CD4-positive, alpha-beta T cell treated with Interleukin-4 for 4 hours (primary cell): ENCODE measurements at places on chromosomes 2 and 18.

- DNase-seq: no peak
These were observed 36.0 kb downstream of the WDFY1 start for GRCh38 chr2:223909001-223909741.

DNA sequence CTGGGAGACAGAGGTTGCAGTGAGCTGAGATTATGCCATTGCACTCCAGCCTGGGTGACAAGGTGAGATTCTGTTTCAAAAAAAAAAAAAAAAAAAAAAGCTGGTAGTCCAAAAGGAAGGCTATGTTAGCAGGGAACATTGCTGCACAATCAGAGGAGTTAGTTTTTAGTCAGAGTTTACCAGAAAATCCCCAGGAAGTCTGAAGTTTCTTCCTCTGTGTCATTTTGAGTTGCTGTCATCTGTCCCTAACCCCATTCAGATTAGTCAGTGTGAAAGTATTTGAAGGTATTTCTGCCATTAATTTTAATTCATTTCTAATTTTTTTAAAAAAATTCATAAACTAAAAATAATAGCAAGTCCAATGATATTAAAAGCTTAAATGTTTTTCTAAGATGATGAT is 33.5 kb upstream of the CERS6 start:
- DNase-seq: no peak

DNA sequence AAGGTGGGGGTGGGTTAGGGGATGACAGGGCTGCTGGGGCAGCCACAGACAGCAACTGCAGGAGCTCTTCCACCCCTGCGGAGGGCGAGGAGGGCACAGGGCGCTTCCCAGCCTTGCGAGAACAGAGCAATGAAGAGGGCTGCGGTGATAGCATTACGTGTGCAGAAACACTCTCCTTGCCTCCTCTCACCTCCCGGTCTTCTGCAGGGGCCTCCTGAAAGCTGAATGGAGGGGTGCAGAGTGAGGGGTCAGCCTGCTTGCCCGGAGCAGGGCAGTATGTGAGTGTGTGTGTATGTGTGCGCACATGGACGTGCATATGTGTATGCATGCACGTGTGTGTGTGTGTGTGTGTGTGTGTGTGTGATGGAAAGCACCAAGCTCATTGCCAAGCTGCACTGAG is 29.5 kb upstream of the IL1R2 start:
- DNase-seq: no peak

- DNase-seq: no peak
These were observed 12.5 kb upstream of the HK2 start for GRCh38 chr2:74821177-74822126.

DNA sequence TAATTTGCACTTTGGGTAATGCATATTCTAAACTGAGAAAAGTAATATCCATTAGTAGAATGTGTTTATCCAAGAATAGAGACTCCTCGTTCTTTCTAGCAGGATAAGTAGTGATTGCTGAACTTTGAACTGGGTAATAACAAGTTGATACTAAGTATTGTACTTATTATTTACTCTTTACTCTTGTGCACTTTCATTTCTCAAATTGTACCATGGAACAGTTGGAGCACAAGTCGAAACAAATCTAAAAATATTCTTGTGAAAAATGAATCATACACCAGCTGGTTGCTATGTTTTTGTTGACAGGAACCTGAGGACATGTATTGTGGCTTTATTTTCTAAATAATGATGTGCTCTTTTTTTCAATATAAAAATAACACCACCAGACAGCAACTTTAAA is 111.9 kb downstream of the RGPD3 start:
- DNase-seq: no peak

DNA sequence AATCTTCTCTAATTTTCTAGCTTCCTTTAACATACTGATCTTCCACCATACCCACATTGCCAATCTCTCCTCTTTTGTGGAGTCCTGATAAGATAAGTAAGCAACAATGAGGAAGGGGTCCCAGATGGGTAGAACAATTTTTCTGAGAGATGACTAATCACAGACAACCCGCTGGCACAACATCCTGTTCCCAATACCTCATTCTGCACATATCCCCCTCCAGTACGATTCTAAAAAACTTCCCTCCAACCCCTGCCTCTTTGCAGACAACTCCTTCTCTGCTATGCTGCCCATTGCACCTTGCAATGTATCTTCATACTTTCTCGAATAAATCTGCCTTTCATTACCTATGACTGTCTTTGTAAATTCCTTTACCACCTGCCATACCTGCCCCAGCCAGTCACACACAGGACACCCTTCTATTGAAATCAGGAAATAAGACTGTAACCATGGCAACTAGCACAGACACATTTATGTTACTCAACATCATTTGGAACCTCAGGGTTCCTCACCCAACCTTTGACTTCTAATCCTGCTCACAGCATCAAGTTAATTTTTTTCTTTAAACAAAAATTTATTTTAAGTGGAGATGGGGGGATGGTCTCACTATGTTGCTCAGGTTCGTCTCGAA is 7.4 kb upstream of the EXOC6B start:
- peak; percentile 38 for DNase-seq

- DNase-seq: no peak
These were observed 6.0 kb downstream of the MAP3K2 start for GRCh38 chr2:127381762-127382161.

DNA sequence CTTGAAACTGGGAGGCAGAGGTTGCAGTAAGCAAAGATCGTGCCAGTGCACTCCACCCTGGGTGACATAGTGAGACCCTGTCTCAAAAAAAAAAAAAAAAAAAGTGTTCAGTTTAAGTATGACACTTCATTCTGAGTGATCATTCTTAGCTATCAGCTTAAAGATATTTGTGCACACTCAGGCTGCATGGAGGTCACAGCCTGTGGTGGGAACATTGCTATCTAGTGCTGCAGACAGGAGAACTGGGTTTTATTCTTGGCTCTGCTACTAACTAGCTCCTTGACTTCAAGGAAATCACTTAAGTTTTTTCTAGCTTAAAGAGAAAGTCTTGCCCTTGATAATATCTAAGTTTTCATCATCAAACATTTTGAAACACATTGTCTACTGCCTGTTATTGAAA is 391.3 kb upstream of the CDH7 start:
- DNase-seq: no peak

DNA sequence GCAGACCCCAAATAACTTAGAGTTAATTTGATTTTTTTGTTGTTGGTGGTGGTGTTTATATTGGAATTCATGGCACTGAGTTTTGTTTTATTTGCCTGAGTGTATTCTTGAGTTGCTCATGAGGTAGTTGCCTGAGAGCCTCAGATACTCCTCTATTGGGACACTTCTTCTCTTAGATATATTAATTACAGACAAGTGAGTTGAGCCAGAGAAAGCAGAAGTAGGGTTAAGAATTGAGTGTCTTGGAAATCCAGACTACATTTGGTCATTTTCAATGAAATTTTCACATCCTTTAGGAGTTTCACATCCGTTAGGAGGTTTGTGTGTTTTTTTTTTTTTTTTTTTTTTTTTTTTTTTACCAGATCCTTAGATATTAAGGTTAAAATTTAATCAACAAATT is 29.0 kb downstream of the FMNL2 start:
- no peak for DNase-seq
